ENCODE measurements at places on chromosomes 4 and X. TPM values are rescaled to one million over a fixed set of nuclear protein-coding genes. Genes with fewer than 3 reads are reported as not detected.

AWAT1 gene
- not detected for total RNA-seq

- DNase-seq = no peak
Measured at GRCh38 chrX:107834275-107835201, 8.9 kb downstream of the MID2 start.

PRKX gene
- 28.9 TPM for total RNA-seq

NAA10 gene
- total RNA-seq = 73.6 TPM

HS3ST1 gene
- total RNA-seq = 3.2 TPM

DNA sequence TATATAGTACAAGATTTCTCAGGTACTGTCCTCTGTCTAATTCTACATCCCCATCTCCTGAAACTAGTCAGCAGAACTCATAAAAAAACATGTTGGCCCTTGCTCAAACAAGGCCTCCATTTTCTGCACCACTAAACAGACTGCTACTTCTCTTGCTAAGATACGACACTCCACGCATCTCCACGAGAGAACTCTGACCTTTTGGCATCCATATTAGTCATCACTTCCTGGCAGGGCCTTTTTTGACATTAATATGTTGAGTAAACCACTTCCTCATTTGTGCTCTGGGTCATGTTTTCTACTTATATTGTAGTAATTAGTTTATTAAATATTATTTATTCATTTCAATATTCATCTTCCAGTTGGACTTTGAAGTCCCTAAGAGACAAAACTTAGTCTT lies 65.6 kb downstream of the DCAF8L1 start:
- DNase-seq = no peak

AR gene
- 13.1 TPM for total RNA-seq

GRCh38 chrX:3231766-3232165 lies 114.7 kb downstream of the MXRA5 start:
- no peak for DNase-seq

- no peak for DNase-seq
Measured at GRCh38 chr4:101224358-101225218, 122.7 kb downstream of the PPP3CA start.

DNA sequence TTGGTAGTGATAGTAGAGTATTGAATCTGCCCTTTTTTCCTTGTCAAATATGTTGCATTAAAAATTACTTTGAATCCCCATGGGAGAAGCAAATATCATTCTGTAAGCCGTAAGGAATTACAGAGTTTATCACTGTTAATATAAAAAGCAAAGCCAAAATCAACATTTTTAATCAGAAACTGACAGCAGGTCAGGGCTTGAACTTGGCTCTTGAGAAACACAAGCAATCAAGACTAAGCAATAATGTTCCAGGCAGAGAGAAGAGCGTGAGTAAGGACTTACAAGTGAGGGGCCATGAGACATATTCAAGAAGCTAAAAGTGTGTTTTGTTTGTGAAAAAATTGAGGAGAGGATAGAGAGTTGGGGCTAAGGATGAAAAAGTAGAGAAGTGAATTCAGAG lies 68.2 kb downstream of the ARHGAP6 start:
- no peak for DNase-seq
